ENCODE measurements at places on chromosomes 7 and 10. TPM values are rescaled to one million over a fixed set of nuclear protein-coding genes. Genes with fewer than 3 reads are reported as not detected.

DNA sequence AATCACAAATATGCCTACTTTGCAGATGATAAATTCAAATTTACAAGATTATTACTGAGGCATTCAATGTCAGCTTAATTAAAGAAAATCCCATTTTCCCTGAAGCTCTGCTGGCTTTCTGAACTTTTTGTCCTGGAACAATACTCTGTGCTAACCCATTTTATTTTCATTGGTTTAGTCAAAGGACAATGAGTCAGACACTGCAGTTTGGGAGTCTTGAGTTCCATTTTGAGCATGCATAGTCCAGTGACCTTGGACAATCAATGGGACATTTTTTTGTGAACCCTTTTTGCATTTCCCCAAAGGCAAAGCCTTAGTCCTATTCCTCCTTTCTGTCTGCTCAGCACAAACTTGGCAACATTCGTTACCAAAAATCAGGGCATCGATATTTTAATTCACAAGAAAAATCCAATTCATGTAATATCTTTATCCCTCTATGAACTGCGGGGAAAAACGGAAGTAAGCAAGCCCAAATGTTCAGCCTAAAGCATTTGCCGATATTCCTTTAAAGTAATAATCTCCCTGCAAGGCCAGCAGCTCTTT lies 339.8 kb downstream of the RNLS start:
- no peak for DNase-seq

DNA sequence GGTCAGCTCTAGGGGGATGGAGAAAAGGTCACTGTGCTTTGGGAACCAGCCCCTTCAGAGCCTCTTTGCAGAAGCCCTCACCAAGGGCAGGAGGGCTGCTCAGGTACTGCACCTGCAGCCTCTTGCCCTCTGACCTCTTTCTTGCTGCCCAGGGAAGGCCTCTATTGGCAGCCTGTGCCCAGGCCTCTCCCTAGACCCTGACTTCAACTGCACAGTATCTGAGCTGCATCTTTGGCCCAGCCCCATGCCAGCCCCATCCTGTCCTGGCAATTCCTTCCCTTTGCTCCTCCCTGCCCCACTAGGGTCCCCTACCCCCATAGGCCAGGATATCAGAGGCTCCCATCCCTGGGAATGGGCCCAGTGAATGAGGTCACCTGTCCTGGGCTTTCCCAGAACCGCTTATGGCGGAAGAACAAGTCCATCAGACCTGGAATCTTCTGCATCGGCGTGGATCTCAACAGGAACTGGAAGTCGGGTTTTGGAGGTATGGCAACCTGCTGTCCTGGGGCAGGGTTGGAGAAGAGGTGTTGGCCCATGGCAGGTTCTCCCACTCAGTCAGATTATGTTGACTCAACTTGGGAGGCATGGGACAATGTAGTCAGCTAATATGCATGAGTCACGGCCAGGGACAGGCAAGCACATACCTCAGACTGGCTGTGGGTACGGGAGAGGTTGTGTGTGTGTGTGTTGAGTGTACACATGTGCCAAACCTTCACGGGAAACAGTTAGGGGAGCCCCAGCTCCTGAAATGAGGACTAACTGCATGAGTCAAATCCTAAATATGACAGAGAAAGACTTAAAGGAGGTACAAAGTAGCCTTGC lies 17.1 kb upstream of the CPA1 start:
- no peak for DNase-seq

DNA sequence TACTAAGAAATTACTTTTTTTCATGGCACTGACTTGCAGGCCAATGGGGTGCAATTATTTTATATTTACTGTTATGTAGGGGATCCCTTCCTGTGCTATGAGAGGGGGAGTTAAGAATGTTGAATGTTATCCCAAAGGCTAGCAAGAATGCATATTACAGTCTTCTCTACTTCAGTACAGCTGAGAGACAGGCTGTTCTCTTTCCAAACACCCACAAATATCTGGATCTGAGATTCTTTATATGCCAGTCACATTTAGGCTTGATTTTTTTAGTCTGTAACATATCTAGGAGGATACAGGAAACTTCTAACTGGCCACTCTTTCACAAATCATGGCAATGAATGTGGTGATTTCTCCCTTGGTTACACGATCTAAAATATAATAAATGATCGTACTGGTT lies 266.4 kb upstream of the FZD8 start:
- DNase-seq, result no peak

GRCh38 chr10:117486606-117487005 lies 55.9 kb upstream of the EMX2 start:
- DNase-seq, result peak; percentile 86

Gene TMEM72
- total RNA-seq, result 0.27 TPM

Gene AASS
- 79.6 TPM for total RNA-seq

DNA sequence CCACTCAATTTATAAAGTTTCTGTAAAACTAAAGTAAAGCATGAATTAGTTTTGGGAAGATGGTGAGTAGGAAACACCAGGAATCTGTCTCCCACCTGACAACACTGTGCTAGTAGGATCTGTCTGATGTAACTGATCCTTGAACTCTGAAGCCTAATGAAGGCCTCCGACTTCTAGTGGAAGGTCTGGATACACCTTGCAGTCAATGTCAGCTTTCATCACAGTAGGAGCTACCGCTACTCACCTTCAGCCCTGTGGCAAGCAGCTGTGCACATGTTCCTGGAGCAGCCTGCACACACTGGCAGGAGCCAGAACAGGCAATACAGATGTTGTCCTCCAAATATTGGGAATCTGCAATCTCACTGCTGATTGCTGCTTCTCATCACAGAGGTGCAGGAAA lies 471.4 kb downstream of the PTPRN2 start:
- no peak for DNase-seq

Gene GBX1
- not detected for total RNA-seq

Gene UNCX
- 15.5 TPM for total RNA-seq

- no peak for DNase-seq
Measured at GRCh38 chr10:60141896-60142559, 235.7 kb upstream of the CCDC6 start.

GRCh38 chr10:129958148-129958628 lies 5.9 kb downstream of the EBF3 start:
- DNase-seq, result no peak

Gene SPOCK2
- total RNA-seq, result 118 TPM

Gene CRYGN
- not detected for total RNA-seq

Gene TRPV5
- 0.36 TPM for total RNA-seq

DNA sequence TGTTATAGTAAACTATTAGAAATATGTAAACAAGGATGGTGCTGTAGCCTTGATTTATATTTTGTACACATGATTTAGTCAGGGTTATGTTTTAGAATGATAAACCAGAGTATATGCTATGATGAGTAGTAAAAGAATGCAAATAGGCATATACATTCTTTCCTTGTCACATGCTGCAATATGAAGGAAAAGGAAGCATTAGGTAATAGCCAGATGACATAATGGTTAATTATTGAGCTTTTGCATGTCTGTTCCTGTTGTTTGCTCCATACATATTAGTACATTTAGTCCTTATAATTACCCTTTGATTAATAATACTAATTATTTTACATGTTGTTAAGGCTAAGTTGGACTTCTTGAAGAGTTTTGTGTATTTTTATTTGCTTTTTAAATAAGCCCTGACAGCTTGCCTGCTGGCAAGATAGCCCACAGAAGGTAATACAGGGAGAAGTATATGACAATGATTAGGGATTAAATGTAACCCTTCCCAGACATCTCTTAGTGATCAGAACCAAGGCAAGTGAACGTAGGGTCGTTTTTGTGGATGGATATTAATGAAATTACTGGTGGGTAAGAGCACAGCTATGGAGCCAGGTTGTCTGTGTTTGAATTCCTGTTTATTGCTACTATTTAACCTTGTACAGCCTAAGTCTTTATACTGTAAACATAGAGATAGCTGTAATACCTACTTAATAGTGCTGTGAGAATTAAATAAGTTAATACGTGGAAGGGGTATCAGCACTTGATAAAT lies 68.4 kb downstream of the PHTF2 start:
- DNase-seq, result no peak

GRCh38 chr10:35925493-35925892 lies 283.4 kb upstream of the FZD8 start:
- no peak for DNase-seq

- no peak for DNase-seq
Measured at GRCh38 chr7:101828301-101829020, 11.0 kb downstream of the CUX1 start.

- no peak for DNase-seq
Measured at GRCh38 chr10:50972591-50972990, 87.2 kb upstream of the A1CF start.

GRCh38 chr7:102101926-102102325 lies 184.7 kb upstream of the SH2B2 start:
- DNase-seq, result no peak

DNA sequence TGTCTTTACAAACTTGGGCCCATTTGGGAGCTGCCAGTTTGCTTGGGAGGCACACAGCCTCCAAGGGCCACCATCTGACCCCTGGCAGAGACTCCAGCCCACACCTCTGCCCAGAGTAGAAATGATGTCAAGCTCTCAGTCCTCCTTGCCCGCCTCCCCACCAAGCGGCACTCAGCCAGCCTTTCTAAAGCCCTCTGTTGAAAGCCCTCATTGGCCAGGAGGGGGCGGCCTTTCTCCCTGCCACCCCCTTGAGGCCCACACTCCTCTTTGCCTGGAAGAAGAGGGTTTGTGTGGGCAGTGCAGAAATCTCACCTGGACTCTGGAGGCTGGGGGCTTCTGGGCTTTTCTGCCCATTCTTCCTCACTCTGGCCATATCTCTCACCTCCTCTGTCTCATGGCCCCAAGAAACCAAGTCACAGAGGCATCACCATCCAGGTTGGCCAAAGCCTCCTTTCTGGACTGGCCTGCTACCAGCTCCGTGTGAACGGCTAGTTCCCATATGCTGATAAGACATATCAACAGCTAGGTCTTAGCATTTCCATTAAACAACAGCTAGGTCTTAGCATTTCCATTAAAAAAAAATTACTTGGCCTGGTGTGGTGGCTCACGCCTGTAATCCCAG lies 36.1 kb downstream of the UBTD1 start:
- no peak for DNase-seq

Gene CLDN4
- 2.7 TPM for total RNA-seq

DNA sequence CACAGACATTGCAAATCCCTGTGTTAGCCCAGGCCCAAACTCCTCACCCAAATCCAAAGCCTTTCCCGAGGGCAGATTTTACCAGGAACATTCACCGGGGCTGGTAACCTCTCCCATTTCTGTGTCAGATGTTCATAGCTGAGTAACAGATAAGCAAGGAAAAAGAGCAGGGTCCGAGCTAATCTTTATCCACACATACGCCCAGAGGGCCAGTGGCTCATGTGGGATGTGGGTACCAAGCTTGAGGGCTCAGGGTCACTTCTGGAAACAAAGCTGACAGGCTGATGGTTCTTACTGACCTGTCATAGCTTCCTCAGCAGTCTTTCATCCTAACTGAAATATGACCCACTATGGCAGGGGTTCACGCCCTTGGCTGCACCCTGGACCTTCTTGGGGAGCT lies 39.8 kb downstream of the HBP1 start:
- peak; percentile 20 for DNase-seq

DNA sequence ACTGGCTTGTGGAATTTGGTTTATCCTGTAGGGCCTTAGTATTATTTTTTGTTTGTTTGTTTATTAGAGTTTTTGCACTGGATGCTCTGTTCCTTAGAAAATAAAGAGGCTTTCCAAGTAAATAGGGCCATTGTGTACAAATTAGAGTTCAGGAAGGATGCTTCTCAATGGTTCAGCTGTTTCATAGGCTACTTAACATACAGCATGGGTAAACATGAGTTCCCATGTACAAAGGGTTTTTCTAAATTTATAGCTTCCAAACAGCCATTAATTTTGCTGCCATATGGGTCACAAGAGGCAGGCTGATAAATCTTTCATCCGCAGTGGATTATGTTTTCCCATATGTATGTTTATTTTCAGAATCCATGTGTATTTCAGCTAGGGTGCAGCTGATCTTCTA lies 121.6 kb upstream of the WDR11 start:
- no peak for DNase-seq

DNA sequence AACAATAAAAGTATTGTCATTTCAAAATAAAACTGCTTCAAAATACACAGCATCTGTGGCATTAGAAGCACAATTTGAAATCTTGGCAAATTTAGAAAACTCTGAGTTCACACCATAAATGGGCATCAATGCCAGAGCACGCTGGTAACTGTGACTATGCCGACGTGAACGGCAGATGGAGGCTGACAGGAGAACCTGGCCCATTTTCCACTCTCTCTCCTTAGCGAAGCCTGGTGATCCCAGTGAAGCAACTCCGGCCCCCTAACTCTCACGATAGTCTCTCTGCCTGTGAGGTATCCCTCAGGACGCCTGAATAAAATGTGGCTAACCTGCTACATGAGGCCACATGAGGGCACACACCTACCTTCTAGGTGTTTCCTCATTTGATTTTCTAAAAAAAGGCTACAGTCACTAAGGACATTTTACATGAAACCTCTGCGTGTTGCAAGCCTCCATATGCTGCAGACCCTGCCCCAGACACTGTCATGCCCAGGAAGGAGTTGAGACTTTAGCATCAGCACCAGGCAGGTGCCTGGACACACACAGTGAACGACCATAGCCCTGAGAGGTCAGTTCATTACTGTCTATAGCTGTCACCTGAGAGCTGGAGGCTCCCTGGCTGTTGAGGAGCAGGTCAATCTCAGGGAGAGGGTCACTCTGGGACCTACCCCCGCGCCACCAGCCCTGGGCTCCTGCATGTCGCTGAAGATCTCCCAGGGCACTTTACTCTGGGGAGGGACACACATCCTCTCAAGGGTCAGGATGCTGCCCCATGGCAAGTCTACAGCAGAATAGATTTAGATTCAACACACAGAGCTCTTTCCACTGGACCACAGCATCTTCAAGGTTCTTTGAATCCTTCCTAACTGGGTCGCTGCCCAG lies 62.9 kb upstream of the CAMK2B start:
- DNase-seq, result peak; percentile 88

Gene CRCP
- total RNA-seq, result 38.9 TPM

GRCh38 chr7:51518646-51519045 lies 202.0 kb upstream of the COBL start:
- DNase-seq, result no peak

- DNase-seq, result no peak
Measured at GRCh38 chr7:45718464-45719330, 144.5 kb downstream of the ADCY1 start.

- DNase-seq, result no peak
Measured at GRCh38 chr7:115232041-115232440, 310.1 kb downstream of the MDFIC start.

DNA sequence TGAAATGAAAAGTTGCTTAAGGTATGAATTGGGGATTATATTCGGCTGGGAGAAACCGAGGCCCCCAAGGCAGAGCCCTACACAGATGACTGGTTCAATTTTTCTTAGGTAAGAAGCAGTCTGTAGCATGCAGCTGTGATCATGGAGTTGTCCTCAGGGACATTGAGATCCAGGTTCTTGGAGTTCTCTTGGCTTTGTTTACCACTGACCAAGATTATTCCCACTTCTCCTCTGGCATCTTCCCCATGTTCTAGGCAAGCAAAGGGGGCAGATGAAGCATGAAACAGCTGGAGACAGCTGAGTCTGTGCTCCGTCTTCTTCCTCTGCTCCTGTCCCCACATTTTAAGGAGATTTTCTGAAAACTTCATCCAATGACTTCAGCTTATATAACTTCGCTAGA lies 129.5 kb upstream of the BMPER start:
- no peak for DNase-seq

Gene LIPM
- total RNA-seq, result not detected

- peak; percentile 86 for DNase-seq
Measured at GRCh38 chr7:56092789-56093531, at the start of gene PHKG1. PHKG1 (minus strand) TSS chr7:56092952; CDS start chr7:56088941, 4,011 bp downstream.
